Sigmoid colon (tissue), 7 donors: ENCODE measurements at places on chromosomes 1 and 21. TPM values are rescaled to one million over a fixed set of nuclear protein-coding genes. Genes with fewer than 3 reads are reported as not detected.

- DNase-seq, result no peak
Measured at GRCh38 chr1:173661271-173661670, 8.4 kb downstream of the ANKRD45 start.

SLC9C2 gene
- not detected for polyA plus RNA-seq

DNA sequence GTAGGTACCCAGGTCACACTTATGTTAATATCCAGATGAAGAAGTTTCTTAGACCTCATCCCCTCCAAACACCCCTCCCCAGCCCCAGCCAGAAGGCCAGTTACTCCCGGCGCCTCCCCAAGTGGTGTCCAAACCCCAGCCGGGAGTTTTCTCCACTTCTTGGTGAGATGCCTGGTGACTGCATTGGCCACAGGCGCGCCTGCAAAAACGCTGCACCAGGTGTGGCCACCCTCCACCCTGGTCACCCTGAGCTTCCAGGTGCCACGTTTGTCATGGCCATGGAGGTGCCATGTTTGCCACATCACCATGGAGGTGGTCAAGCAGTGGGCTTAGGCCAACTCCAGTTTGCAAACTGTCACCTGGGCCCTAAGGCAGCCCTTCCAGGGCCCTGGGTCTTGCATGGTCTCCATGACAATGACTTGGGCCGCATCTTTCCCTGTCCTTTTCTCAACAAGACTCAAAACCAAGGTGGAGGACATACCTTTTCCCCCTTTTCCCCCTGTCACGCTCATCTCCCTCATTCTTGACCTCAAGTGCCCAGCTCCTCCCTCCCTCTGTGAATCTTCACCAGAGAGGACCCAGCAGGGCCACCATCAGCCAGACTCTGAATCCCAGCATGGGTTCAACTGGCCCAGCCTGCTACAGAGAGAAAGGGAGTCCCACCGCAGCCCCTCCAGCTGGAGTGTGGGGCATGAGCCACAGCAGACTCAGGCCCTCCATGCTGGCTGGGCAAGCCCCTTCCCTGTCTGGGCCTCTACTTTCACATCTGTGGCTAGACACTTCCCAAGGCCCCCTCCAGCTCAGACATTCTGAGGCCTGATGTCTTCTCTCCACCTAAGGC lies 125.9 kb upstream of the ZBTB40 start:
- peak; percentile 47 for DNase-seq

ARHGEF10L gene
- 76.2 TPM for polyA plus RNA-seq

DNA sequence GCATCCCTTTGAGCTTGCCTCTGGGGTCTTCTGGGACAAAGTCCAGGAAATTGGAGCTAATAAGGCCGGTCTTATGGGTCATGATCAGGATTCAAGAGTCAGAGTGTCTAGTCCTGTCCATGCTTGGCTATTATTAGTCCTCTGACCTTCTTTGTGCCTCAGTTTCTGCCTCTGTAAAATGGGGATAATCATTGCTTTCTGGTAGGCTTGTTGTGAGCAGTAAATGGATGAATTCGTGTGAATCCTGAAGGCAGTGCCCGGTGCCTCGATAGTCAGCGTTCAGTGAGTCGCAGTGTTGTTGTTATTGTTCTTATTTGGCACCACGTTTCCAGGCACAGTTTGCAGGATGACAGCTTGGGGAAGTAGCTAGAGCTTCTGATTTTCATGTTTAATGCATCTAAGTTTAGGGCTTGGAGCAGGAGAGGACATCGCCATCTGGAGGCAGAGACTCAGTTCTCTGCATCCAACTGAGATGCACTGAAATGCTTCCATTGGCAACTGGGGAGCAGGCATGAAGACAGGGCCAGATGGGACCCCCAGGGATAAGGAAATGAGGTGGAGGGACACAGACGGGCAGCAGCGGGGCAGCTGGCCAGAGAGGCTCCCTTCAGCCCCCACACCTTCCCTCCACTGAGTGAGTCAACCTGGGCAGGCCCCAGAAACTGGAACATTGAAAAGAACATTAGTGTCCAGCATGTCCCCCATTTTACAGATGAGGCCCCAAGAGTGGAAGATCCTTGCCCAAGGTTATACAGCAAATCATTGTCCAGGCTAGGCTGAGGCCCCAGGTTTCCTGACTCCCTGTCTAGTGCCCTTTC lies 160.3 kb downstream of the PTPRU start:
- no peak for DNase-seq

KRTAP13-2 gene
- polyA plus RNA-seq, result 1.8 TPM

DNA sequence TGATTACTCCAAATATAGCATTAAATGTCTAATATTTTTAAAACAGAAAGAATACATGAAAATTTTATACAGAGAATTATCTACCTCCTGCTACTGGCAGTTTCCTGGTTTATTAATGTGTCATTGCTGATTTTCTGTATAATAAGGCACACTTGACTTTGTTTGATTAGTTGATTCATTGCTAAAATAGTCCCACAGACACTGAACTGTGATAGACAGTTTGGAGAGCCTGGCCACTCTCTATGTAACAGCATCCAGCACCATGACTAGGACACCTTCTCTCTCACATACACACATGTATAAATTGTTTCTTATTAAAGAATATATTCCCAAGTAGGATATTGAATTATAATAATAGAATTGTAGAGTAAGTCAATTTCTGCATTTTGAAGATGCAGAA lies 368.5 kb upstream of the SNX7 start:
- no peak for DNase-seq
